ENCODE measurements at places on chromosomes 16 and 17. TPM values are rescaled to one million over a fixed set of nuclear protein-coding genes. Genes with fewer than 3 reads are reported as not detected.

Gene REXO5
- 10.2 TPM for total RNA-seq

Gene PRDM7
- total RNA-seq: not detected

Gene HOXB6
- total RNA-seq: 0.25 TPM

Gene NT5C3B
- total RNA-seq: 24.9 TPM

Gene AARS1
- 101 TPM for total RNA-seq

Gene FBXW10B
- 3.6 TPM for total RNA-seq

Gene FMNL1
- total RNA-seq: 484 TPM

Gene ALOX15B
- total RNA-seq: not detected

Gene ST3GAL2
- total RNA-seq: 40.6 TPM

Gene MFAP4
- total RNA-seq: not detected

Gene COG1
- 28.5 TPM for total RNA-seq

Gene HS3ST2
- total RNA-seq: not detected

Gene CD7
- total RNA-seq: 405 TPM

Gene KRT32
- not detected for total RNA-seq

Gene STH
- total RNA-seq: not detected

Gene CA7
- not detected for total RNA-seq

Gene EPOP
- 16.5 TPM for total RNA-seq

Gene QRICH2
- total RNA-seq: 5.1 TPM

Gene KRTAP9-2
- total RNA-seq: not detected

Gene AHSP
- not detected for total RNA-seq

Gene TMEM98
- total RNA-seq: 1.8 TPM

Gene MPV17L
- not detected for total RNA-seq

Gene ACSM2A
- total RNA-seq: not detected

Gene SERPINF2
- total RNA-seq: 0.91 TPM

Gene ZNF624
- total RNA-seq: 3.8 TPM

Gene KRTAP9-8
- total RNA-seq: not detected

Gene ZNF597
- 3.0 TPM for total RNA-seq

Gene LIMD2
- total RNA-seq: 645 TPM

Gene KCNH6
- total RNA-seq: not detected

Gene CHD9NB
- total RNA-seq: 0.46 TPM

Gene TMEM238L
- total RNA-seq: not detected

Gene RPH3AL
- total RNA-seq: 2.6 TPM

Gene CCL1
- 22.4 TPM for total RNA-seq

Gene GLP2R
- not detected for total RNA-seq

Gene OR1F1
- total RNA-seq: not detected

Gene EFCAB5
- total RNA-seq: 1.9 TPM

Gene STAT5A
- 160 TPM for total RNA-seq

Gene ADAP2
- 0.59 TPM for total RNA-seq

Gene TMEM186
- 12.8 TPM for total RNA-seq

Gene HLF
- total RNA-seq: 2.4 TPM

Gene FZD2
- not detected for total RNA-seq

Gene KRTAP17-1
- not detected for total RNA-seq
